ENCODE measurements at places on chromosomes 1 and 21. TPM values are rescaled to one million over a fixed set of nuclear protein-coding genes. Genes with fewer than 3 reads are reported as not detected.

DNA sequence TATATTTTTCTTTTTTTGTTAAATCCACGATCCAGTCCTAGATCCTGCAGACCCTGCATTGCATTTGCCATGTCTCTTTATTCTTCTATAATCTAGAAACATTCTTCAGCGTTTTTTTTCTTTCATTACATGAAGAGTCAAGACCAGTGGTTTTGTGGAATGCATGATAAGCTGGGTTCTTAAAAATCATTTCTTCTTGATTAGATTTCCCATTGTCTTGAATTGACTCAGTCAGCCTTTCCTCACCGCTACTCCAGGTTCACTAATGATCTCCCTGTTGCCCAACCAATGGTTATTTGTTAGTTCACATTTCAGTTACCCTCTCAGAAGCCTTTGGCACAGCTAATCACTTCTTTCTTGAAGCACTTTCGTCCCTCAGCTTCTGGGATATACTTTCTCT is 25.2 kb downstream of the CHD1L start:
- no peaks in the 10 kb centered on the region for H3K27me3 ChIP-seq
- DNase-seq, result no peak
- H3K4me3 ChIP-seq, result no peak overlapping the region
- no peaks in the 10 kb centered on the region for H3K4me1 ChIP-seq
- H3K36me3 ChIP-seq, result no peaks in the 10 kb centered on the region

DNA sequence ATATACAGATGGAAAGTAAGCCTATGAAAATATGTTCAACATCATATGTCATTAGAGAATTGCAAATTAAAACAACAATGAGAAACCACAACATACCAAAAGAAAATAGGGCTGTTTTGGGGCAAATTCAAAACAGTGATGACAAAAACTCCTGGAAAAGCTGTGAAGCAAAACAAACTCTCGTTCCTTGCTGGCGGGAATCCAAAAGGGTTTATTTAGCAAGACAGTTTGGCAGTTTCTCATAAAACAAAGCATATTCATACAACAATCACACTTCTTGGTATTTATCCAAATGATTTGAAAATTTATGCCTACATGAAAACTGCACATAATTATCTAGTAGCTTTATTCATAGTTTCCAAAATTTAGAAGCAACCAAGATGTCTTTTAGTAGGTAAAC is 44.4 kb downstream of the COL11A1 start:
- H3K27me3 ChIP-seq, result no peaks in the 10 kb centered on the region
- no peaks in the 10 kb centered on the region for H3K4me1 ChIP-seq
- H3K36me3 ChIP-seq, result no peaks in the 10 kb centered on the region
- DNase-seq, result no peak
- no peak overlapping the region for H3K27ac ChIP-seq

DNA sequence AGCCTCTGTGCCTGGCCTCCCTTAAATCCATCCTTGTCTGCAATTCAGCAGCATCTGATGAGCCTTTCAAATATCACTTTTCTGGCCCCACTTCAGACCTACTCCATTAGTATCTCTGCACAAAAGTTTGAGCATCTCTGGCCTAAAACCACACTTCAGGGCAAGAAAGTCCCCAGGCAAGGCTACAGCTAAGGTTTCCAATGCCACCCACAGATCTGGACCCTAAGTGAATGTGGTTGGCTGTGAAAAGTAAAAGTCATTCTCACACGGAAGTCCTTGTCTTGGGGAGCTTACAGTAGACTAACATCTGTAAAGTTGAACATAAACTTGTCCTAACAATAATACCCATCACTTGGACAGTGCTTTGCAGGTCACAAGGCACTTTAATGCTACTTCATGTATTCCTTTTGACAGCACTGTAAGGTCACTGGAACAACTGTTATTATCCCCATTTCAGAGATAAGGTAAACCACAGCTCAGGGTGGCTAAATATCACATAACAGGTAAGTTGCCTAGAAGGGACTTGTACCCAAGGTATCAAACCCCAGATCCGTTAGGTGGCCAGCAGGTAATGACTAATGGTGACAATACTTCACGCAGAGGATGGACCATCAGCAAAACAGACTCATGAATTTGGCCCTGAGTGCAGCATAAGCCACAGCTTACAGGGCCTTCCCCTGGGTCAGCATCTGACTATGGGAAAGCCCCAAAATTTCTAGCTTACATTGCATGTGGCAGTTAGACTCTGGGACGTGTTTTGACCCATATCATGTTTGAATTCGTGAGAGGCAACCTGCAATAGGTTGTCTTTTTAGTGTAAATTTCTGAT is 356.0 kb downstream of the HHAT start:
- no peak overlapping the region for H3K27ac ChIP-seq
- H3K27me3 ChIP-seq, result peaks cover 16% of the 10 kb centered on the region
- H3K4me3 ChIP-seq, result no peak overlapping the region
- no peaks in the 10 kb centered on the region for H3K4me1 ChIP-seq
- H3K36me3 ChIP-seq, result no peaks in the 10 kb centered on the region

DNA sequence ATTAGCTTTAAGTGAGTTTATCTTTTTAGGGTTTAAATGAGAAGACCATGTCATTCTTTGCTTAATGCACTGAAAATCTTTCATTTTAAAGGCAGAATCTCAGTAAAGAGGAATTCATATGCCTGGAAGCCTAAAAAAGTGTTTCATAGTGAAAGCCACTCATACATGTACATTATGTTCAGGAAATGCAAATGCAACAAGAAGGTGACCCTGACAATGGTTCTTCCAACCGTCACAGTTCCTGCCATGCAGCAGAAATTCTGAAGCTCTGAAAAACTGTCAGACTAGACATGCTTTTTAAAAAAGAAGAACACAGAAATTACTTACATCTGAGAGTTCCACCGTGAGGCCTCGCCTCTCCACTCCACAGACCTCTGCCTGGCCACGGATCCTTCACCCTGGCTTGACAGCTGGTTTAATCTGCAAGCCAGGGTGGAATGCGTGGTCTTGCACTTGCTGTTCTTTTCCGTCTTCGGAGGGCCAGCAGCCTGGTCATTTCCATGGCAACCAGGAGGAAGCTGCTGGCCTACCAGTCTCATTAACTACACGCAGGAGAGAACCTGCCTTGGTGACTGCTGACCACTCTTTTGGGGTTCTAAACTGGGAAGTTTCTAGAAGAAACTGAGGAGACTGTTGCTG is 41.8 kb upstream of the PAXBP1 start:
- H3K27me3 ChIP-seq, result no peaks in the 10 kb centered on the region
- H3K4me1 ChIP-seq, result peaks cover 8% of the 10 kb centered on the region
- no peaks in the 10 kb centered on the region for H3K36me3 ChIP-seq
- no peak overlapping the region for H3K27ac ChIP-seq
- no peak overlapping the region for H3K4me3 ChIP-seq
- DNase-seq, result no peak

GRCh38 chr1:23809751-23810171 is 9.2 kb upstream of the GALE start:
- DNase-seq, result peak; percentile 79
- no peaks in the 10 kb centered on the region for H3K4me1 ChIP-seq
- no peak overlapping the region for H3K27ac ChIP-seq
- no peak overlapping the region for H3K4me3 ChIP-seq
- H3K36me3 ChIP-seq, result peaks cover 5% of the 10 kb centered on the region

The TBX15 gene
- 0.17 TPM for total RNA-seq

The GPR37L1 gene
- total RNA-seq, result 0.12 TPM

DNA sequence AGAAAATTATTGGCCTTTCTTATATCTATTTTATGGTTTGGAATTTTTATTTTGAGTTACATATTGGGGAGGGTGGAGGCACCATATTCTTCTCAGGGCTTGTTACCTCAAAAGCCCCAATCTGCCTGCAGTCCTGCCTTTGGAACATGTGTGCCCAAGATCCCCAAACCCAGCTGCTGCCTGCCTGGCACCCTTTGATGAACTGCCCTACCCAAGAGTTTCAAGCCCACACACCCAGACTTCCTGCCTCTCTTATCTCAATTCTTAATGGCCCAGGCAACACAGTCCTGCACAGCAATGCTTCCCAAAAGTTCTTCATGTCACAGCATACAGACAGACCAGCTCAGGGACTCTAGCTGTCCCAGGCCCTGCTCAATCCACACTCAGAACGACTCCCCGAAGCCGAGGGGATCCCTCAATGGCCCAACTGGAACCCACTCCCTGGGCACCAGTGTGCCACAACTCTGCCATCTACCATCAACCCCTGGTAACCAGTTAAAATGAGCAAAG is 19.2 kb downstream of the OLFML2B start:
- H3K27ac ChIP-seq, result no peak overlapping the region
- no peaks in the 10 kb centered on the region for H3K4me1 ChIP-seq
- H3K4me3 ChIP-seq, result no peak overlapping the region
- DNase-seq, result no peak
- H3K36me3 ChIP-seq, result no peaks in the 10 kb centered on the region

DNA sequence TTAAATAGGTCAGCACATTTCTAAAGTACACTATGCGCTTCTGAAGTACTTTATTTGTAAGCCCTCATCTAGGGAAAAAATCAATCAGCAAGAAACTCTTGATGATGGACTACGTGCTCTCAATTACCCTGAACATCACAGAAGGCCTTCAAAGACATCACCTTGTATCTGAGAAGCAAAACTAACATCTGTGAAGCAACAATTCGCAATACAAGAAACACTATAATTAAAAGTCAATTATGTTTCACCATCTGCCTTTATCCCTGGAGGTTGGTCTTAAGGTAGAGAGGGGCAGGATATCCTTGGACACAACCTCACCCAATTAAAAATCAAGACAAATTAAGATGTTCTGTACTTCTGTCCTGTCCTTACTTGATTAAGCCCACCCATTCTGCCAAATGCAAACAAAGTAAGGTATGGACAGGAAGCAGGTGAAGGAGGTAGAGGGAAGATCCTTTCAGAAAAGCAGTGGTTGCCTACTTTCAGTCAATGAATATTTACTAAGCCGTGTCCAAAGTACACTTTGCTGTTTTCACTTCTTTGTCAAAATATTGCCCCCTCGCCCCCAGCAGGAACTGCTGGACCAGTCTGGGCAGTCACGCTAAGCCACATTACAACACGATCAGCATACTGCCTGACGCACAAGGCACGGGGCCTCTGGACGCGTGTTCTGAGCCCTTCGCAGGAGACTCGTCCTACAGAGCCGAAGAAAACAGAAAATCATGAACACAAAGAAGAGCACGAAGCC is 887 bp downstream of the SLC19A2 start:
- peaks cover 68% of the 10 kb centered on the region for H3K4me1 ChIP-seq
- no peaks in the 10 kb centered on the region for H3K27me3 ChIP-seq
- peak; percentile 60 for DNase-seq
- peaks cover 57% of the 10 kb centered on the region for H3K36me3 ChIP-seq
- H3K4me3 ChIP-seq, result peak overlapping the region; percentile 87

The HPDL gene
- total RNA-seq, result 8.4 TPM

- no peak for DNase-seq
- H3K4me1 ChIP-seq, result peaks cover 9% of the 10 kb centered on the region
- H3K4me3 ChIP-seq, result no peak overlapping the region
- H3K27me3 ChIP-seq, result peaks cover under 1% of the 10 kb centered on the region
- no peak overlapping the region for H3K27ac ChIP-seq
Measured at GRCh38 chr1:230300322-230301301, 125.5 kb downstream of the PGBD5 start.
